ENCODE measurements at places on chromosomes 1 and 21.

- DNase-seq, result no peak
Measured at GRCh38 chr1:42480921-42481320, 17.8 kb downstream of the CCDC30 start.

DNA sequence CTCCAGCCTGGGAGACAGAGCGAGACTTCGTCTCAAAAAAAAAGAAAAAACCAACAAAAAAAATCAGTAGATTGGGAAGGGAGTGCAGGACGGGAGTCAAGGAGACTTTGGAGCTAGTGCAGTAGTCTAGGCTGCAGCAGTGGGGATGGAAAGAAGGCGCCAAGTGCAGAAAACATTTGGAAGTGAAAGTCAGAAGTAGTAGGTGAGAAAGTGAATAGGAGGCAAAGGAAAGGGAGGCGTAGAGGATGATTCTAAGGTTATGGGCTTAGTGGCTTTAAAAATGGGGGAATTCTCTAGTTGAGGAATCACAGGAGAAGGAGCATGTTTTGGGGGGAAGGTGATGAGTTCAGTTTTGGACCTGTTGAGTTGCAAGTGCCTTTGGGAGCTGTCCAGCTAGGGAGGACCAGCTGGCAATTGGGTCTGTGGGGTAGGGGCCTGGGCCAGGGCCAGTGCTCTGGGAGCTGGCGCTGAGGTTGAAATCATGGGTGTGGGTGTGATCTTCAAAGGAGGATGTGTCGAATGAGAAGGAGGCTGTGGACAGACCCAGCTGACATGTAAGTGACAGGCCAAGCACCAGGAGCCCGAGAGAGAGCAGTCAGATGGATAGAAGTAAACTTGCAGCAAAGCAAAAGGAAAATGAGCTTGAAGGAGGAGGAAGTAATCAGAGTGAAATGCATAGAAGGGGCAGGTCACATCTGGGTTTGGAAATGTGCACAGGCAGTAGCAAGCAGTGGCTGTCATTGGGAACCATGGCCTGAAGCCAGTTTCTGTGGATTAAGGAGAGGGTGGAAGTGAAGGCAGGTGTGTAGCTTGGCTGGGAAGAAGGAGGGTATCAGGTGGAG is 15.8 kb downstream of the TMCC2 start:
- DNase-seq, result no peak

DNA sequence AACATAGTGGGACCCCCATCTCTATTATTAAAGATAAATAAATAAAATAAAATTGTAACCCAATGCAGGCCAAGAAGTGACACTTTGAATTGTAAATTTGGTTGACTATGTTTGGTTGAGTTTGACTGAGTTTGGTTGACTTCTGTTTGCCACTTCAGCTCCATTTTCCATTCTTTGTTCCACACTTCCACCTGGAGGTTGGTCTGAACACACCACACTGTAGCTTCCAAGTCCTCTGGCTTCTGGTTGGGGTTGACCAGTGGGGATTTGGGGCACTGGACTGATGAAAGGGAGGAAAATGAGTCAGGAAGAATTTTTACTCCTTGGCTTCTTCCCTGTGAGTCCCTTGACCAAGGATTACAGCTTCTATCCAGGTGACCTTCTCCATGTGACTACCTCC is 40.6 kb upstream of the DIPK1A start:
- no peak for DNase-seq

- no peak for DNase-seq
Measured at GRCh38 chr1:21586846-21587601, 77.8 kb downstream of the ALPL start.

DNA sequence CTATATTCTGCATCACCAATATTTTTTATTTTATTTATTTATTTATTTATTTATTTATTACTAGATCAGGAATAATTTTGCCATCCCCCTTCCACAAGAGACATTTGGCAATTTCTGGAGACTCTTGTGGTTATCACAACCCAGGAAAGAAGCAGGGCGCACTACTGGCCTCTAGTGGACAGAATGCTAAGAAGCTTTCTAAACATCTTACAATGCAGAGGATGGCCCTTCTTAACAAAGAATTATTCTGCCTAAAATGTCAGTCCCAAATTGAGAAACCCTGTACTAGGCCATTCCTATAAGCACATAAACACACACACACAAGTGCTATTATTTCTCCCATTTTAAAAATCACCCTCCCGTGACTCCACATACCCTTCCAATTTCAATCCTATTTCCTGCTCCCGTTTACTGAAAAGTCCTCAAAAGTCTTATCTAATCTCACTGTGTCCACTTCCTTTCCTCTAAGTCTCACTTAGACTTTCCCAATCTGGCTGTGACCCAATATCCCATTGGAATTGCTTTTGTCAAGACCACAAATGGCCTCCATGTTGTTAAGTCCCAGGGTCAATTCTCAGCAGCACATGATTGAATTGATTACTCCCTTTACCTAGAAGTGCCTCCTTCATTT is 43.7 kb upstream of the RNF11 start:
- DNase-seq, result no peak

DNA sequence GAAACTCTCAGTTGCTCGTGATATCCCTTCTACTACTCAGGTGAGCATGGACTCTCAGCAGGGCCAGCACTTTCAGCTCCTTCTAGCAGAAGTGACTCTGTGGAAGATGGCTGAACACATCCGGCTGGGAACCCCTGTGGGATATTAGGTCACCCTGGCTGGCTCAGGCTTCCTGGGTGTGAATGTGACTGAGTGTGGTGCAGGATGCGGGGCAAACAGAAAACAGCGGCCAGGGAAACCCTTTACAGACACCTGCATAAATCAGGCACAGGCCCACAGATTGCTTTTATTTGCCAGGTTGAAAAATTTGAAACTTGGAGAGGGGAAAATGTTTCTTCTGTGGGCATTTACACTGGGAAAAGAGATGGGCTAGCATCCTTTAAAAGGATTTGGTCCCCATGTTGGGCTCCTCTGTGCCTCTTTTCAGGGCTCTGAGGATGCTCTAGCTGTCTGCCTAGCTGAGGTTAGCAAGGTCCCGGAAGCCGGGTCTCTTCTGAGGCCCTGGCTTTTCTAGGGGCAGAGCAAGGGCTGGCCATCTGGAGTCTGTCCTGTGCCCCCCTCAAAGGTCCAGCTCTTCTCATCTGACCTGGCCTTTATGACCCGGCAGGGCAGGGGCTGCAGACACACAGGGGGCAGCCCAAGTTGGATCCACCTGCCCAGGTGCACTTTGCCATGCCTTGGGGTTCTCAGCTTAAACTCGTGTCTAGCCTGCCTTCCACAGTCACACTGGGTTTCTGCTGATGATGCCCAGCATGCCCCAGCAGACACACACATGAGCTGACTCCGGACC is 243.0 kb downstream of the SIPA1L2 start:
- DNase-seq, result no peak

DNA sequence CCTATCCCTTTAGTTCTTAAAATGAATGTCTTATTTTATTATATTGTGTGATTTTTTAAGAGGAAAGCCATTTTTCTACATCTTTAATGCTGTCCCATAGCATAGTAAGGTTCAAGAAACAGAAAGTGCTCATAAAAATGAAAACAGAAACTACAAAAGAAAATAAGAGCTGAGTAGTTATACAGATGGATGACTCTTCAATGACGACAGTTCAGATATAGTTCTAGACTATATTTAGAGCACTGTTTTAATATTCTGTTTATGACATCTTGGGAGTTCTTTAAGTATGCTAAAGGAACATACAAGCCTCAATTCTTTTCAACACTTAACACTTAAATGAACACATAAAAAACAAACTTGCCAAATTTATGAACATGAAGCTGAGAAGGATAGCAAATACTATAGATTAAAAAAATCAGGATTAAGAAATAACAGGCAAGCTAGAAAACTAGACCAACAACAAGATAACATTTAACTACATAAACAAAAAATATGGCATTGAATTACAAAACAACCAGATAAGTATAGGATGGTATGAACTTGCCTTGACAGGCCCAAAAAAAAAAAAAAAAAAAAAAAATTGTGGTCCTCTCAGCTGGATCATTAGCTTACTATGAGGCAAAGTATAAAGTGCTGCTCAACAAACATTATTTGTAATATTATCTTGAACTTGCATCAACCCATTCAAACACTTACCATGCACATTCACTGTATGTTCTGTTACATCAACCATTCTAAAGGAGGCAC is 87.9 kb downstream of the ZZZ3 start:
- no peak for DNase-seq

- peak; percentile 75 for DNase-seq
Measured at GRCh38 chr1:7667625-7668218, 103.4 kb upstream of the VAMP3 start.

GRCh38 chr1:245428681-245429080 is 273.9 kb downstream of the KIF26B start:
- DNase-seq, result no peak

- DNase-seq, result no peak
Measured at GRCh38 chr1:210641582-210641981, 312.9 kb downstream of the HHAT start.

GRCh38 chr1:56490619-56491018 is 88.7 kb downstream of the PLPP3 start:
- no peak for DNase-seq

DNA sequence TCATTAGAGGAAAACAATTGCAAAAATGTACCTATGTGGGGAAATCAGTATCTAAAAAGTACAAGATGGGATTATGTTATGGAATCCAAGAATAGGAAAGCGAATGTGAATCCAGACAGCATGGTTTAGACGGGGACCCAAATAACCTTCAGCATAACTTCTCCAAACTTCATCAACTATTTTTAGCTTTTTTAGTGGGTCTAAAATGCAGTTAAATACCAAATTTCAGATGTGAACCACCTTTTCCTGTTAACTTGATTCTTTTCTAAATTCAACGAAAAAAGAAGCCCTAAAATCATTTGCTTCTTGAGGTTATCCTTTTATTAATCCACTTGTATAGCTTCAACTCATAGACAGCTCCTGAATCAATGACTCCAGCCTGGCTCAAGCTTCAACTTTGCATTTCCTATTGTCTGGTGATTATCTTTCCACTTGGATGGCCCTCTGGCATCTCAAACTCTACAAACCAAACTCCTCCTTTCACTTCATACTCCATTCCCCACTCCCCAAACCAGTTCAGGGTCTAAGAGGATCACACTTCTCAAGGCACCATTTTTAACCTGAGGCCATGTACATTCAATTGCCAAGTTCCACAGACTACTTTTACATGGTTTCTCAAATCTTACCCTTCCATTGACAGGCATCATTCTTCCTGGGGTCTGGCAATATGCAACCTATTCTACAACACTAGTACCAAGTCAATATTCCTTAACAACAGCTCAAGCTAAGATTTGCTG is 7.4 kb downstream of the ERRFI1 start:
- no peak for DNase-seq

GRCh38 chr1:94919241-94920030 is 7.5 kb downstream of the CNN3 start:
- no peak for DNase-seq

- DNase-seq, result no peak
Measured at GRCh38 chr1:8274352-8274751, 43.6 kb upstream of the SLC45A1 start.

DNA sequence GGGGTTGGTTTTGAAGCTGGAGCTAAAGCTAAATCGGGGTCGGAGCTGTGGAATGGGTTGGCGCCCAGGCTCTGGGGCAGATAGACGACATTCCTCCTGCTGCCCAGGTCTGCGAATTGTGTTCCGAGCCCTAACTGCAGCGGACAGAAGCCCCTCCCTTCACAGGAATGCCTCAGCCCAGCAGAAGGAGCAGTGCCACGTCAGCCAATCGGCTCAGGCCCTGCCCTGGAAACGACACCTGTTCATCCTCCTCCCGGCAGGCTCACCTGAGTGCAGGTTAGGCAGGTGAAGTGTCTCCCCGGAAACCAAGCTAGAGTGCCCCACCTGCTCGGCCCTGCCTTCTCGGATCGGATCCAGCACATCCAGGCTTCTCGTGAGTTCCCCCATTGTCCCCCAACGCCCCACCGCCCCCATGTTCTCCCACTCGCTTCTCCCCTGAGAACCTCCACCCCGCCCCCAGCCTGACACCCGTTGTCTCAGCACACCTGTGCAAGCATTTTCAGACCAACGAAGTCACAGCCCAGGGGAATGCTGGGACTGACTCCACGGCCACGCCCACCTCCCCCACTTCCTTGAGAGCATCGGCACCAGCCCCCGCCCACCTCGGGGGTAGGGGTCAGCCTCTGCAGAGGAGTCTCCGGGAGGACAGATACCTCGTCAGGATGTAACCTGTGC is 775 bp downstream of the TMEM125 start:
- DNase-seq, result no peak

GRCh38 chr1:200410566-200410878 is 686 bp upstream of the ZNF281 start:
- peak; percentile 47 for DNase-seq

GRCh38 chr1:151137789-151138188 is 8.6 kb downstream of the SEMA6C start:
- no peak for DNase-seq

- DNase-seq, result peak; percentile 77
Measured at GRCh38 chr1:210332719-210333398, 4.2 kb downstream of the HHAT start.

DNA sequence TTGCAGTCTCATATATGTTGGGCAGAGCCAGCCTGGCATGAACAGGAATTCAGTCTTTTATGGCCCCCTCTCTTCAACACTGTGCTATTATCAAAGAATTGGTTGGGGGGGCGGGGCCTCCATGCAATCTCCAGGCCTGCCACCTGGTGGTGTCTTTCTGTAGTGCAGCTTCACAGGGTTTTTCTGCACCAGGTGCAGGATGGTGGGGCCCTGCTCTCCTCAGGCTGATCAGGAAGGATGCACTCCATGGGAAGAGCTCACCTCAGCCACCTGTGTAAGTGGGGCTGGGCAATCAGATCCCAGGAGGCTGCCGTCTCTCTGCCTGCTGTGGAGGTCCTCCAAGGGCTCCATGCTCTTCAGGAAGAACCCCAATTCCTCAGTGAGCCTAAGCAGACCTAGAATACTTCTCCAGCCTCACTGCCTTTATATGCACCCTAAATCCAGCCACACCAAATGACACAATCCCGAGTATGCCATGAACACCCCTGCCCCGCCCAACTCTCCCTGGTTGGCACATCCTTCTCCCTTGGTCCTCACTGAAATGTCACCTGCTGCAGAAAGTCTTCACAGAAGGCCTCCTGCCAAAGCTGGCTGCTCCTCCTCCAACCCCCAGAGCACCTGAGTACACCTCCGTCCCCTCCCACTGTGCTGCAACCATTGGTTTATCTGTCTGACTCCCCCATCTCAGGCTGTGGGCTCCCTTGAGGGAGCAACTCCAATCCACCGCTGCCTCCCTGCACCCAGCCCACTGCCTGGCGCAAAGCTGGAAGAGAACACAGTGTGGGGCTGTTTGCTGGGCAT is 16.5 kb downstream of the STK40 start:
- DNase-seq, result peak; percentile 76

GRCh38 chr1:72650843-72651435 is 368.6 kb upstream of the NEGR1 start:
- no peak for DNase-seq
